ENCODE measurements at places on chromosomes 13 and 19.

DNA sequence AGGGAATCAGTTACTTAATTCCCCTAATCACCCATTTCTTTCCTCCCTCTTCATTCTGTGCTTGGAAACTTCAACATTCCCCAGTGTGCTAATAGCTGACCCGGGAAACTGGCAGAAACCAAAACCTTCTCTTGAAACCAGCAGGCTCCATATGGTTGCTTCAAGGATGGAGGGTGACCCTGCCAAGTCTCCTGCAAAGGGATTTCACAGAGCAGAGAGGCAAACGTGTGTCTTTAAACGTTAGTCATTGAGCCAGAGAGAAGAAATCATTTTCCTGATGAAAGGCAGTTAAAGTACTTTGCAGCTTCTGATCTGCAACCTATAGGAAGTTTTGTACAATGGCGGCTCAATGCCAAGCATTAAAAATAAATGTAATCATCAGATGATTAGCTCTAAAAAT is 220.9 kb downstream of the POU4F1 start:
- no peak for DNase-seq

GRCh38 chr13:23505007-23505406 is 65.2 kb upstream of the TNFRSF19 start:
- DNase-seq: peak; percentile 15

DNA sequence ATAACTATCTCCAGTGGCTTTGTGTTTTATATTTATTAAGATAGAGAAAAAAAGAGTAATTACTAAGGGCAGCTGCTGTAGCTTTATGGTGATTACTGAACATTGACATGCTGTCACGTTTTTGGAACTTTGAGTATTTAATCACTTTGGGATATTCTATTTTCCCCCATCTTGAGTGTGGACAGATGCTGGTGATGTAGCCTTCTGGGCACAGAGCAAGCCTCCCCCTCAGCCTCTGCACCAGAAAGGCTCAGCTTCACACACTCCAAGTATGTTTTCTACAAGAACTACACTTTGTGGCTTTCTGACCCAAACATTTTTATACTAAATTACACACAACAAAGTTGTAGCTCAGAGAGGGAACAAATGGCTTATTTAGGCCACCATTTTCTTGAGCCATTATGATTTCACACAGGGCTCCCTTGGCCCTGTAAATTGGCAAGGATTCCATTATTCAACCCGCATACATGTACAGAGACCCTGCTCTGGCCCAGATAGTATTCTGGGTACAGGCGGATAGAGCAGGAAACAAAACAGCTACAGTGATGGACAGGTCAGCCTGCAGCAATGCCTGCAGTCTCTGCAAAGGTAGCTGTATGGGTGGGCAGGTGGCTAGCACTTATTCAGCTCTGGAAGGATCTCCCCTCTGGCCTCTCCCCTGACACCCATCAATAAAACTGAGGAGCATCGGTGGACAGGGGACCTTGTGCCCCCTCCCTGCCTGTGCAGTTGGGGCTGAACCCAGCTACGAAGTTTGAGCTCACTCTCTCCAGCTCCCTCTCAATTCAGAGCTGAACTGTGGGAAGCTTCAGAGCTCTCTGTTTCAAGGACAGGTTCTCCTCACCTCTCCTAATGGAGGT is 1.3 kb downstream of the ALOX5AP start:
- DNase-seq: no peak

GRCh38 chr13:44930280-44930679 is 59.0 kb downstream of the NUFIP1 start:
- no peak for DNase-seq

- DNase-seq: peak; percentile 87
Observed at GRCh38 chr13:48644951-48645350, 8.8 kb upstream of the CYSLTR2 start.

DNA sequence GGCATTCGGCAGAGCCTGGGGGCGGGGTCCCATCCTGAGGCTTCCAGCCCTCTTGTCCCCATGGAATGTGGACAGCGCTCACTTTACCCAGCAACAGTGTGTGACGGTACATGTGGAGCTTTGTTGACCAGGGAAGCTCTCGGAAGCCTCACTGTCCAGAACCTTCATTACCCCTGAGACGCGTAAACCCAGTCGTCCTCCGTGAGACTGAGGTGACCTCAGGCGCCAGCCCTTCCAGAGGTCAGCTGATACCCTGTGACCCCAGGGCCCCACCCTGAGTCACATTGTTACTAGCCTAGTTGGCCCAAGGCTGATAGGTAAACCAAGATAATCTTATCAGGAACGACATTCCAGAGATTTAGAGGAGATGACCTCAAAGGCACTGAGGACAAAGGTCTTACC is 10.2 kb upstream of the TMEM160 start:
- no peak for DNase-seq

GRCh38 chr13:94692030-94692429 is 20.3 kb downstream of the SOX21 start:
- no peak for DNase-seq

DNA sequence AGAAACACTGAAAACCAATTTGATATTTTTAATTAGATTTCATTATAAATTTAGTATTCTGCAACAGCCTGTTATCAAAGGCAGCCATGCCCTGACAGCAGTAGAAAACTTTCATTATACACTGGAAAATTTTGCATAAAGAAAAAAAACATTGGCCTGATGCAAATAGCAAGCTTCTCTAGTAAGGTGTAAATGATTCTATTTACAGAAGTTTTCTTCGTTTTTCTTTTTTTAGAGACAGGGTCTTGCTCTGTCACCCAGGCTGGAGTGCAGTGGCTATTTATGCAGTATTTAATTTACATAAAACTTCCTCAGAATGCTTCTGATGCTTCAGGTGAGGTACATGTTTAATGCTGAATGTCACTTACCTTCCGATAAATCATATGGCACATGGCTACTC is 67.0 kb downstream of the ABCC4 start:
- DNase-seq: no peak

DNA sequence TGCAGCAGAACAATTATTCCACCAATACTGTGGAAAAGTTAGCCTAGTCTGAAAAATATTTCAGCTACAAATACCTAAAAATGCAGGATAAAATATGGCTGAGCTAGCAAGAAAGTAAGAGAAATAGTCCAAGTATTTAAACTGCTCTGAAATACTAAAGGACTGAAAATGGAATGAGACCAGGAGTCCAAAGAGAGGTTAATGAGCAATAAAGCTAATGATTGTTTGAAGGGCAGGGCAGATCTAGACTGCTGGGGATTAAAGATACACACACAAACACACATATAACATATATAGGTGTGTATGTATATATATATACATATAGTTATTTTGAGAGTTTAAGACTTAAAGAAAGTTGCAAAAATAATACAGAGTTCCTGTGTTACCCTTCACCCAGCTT is 2.6 kb upstream of the CDADC1 start:
- DNase-seq: no peak

DNA sequence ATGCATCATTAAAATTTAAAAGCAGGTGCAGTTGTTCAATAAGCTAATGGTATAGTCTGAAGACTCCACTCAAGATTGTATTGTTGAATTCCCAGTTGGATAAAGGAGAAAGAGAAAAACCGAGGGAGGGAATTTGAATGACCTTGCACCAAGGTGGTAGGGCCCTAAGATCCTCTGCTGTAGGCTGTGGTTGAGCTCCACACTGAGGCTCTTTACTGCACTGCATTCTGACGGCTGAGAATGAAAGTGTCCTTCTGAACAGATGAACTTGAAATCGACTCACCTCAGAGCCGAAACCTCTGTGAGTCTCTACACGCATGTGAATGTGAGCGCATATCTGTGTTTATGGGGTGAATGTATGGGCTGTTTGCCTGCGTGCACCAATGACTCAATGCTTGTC is 388.9 kb upstream of the DACH1 start:
- DNase-seq: peak; percentile 67

GRCh38 chr13:64158908-64159307 is 2743.3 kb upstream of the PCDH20 start:
- DNase-seq: peak; percentile 40

DNA sequence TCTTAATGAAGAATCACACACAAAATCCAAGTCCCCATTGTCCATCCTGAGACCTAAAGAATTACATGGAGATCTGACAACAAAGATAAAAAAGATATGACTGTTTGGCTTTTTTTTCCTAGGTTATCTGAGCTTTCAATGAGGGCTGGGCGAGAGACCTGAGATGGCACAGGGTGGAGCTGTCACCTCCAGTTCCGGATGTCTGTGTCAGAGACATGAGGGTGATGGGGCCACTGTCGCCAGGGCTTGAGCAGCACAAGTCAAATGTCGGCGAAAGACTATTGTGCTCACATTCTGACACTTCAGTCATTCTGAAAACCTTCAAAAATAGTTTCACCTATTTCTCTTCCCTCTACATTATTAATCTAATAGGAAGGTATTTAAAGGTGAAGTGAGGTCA is 65.7 kb downstream of the SLC7A1 start:
- DNase-seq: no peak

GRCh38 chr13:30442926-30443325 is 20.6 kb downstream of the UBE2L5 start:
- no peak for DNase-seq

DNA sequence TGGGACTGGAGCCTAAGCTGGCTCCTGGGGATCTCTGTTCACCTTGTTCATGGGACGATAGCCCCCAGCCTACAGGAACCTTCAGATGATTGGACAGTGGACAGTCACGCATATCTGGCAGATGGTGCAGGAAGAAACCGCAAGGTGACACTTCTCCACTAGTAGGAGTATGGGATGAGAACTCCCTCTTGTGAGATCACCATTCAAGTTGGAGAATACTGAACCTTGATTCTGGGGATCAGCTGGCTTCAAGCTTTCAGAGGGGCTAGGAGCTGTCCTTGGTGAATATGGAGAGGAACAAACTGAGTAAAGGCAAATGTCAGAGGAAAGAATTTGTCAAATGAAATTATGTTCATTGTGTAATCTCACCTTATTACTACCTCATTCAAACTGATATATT is 204.5 kb downstream of the PDS5B start:
- no peak for DNase-seq

GRCh38 chr19:5091018-5091683 is 122.2 kb downstream of the KDM4B start:
- peak; percentile 94 for DNase-seq

DNA sequence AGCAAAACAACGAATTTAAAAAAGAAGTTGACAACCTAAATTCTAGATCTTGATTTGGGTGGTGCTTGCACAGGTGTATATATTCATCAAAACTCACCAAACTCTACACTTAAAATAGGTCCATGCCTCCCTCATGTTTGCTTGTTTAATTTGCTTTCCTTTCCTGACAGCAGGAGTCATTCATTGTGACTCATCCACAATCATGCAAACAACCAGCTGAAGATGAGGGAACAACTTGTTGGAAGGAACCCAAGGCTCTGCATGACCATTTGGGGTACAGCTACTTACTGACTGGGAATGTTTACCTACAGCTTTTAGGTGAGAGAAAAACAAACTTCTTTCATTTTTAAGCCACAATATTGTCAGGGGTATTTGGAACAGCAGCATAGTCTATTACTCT is 96.6 kb downstream of the RXFP2 start:
- no peak for DNase-seq

DNA sequence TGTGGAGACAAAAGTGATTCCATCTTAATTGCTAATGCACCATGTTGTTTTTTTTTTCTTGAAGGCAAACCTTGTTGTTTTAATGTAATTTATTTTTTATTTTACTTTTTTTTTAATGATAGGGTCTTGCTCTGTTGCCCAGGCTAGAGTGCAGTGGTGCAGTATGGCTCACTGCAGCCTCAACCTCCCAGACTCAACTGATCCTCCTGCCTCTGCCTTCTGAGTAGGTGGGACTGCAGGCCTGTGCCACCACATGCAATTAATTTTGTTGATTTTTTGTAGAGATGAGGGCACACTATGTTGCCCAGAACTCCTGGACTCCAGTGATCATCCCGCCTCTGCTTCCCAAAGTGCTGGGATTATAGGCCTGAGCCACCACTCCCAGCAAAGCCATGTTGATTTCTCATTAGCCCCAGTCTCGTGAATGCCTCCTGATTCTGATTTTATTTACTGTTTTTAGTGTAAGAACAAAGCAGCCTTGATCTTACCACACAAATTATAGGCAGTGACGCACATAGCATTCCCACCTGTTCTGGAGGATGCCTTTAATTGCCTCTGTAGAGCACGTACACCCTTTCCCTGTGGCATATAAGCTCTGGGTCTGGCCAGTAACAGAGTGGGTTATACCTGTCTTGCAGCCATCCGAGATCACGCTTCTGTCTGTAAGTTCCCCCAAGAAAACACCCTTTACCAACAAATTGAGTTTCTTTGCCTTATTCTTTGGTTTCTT is 150.4 kb downstream of the GGACT start:
- no peak for DNase-seq

- DNase-seq: peak; percentile 92
Observed at GRCh38 chr19:12676384-12676792, 5.3 kb downstream of the DHPS start.

GRCh38 chr13:31797154-31797775 is 57.9 kb downstream of the RXFP2 start:
- no peak for DNase-seq

GRCh38 chr19:5165697-5166019 is 175.0 kb downstream of the PTPRS start:
- DNase-seq: no peak
